ENCODE measurements at places on chromosomes 6 and 20. TPM values are rescaled to one million over a fixed set of nuclear protein-coding genes. Genes with fewer than 3 reads are reported as not detected.
A peak's percentile ranks its signal among the peaks of the same experiment; 100 is the strongest.

GRCh38 chr6:10389739-10390494, 25.0 kb downstream of the TFAP2A start:
- H3K4me3 ChIP-seq = no peak overlapping the region
- H3K36me3 ChIP-seq = no peaks in the 10 kb centered on the region
- DNase-seq = no peak
- H3K27me3 ChIP-seq = peaks cover 51% of the 10 kb centered on the region

GRCh38 chr6:131305037-131305850, 170.0 kb downstream of the AKAP7 start:
- H3K36me3 ChIP-seq = no peaks in the 10 kb centered on the region
- DNase-seq = no peak
- no peak overlapping the region for H3K4me3 ChIP-seq

DNA sequence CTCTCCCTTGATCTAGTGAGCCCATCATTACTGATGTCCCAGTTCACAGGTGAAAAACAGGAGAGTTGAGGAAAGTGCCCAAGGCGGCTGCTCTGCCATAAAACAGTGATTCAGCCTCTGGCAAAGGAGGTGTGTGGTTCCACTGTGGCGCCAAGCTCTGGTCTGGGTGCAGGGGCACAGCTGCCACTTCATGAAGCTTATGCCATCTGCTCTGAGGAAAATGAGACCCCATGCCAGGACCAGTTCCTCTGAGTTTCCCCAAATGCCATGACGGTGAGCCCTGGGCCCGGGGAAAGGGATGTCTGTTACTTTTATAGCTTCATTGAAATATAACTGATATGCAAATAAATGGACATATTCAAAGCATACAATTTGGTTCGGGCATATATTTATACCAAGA, 33.7 kb upstream of the ZBP1 start:
- H3K36me3 ChIP-seq = no peaks in the 10 kb centered on the region
- H3K4me1 ChIP-seq = no peaks in the 10 kb centered on the region
- H3K27ac ChIP-seq = no peak overlapping the region
- H3K4me3 ChIP-seq = no peak overlapping the region

DNA sequence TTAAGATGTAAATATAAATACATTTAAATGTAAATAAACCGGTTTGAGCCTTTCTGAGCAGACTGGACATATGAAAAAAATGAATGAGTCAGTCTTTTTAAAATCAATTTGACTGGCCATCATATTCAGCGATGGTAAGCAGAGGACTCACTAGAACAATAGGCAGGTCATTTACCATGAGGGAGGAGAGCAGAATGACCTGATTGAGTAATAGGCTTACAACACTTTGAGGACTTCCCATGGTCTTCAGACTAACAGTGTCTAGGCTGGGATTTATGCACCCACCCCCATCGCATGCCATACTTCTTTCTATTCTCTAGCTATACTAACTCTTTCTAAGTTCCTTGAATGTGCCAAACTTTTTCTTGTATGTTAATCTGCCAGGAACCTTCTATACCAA, 241.9 kb upstream of the RAB32 start:
- H3K27me3 ChIP-seq = no peaks in the 10 kb centered on the region
- no peak for DNase-seq
- H3K27ac ChIP-seq = no peak overlapping the region
- no peak overlapping the region for H3K4me3 ChIP-seq
- H3K4me1 ChIP-seq = no peaks in the 10 kb centered on the region

DNA sequence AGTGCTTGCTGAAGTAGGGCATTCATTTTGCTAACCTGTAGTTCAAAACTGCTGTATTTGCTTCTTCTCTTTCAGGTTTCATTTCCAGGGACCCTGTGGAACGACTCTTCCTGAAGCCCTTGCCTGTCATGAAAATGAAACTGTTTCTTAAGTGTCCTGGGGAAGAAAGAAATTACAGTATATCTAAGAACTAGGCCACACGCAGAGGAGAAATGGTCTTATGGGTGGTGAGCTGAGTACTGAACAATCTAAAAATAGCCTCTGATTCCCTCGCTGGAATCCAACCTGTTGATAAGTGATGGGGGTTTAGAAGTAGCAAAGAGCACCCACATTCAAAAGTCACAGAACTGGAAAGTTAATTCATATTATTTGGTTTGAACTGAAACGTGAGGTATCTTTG, 3.4 kb upstream of the NOL7 start:
- DNase-seq = peak; percentile 16
- no peak overlapping the region for H3K27ac ChIP-seq
- no peaks in the 10 kb centered on the region for H3K36me3 ChIP-seq
- H3K27me3 ChIP-seq = no peaks in the 10 kb centered on the region
- peaks cover 2% of the 10 kb centered on the region for H3K4me1 ChIP-seq
- H3K4me3 ChIP-seq = no peak overlapping the region

- H3K27me3 ChIP-seq = no peaks in the 10 kb centered on the region
- H3K36me3 ChIP-seq = peaks cover 19% of the 10 kb centered on the region
- DNase-seq = no peak
- no peak overlapping the region for H3K4me3 ChIP-seq
Observed at GRCh38 chr6:36980876-36981619, 4.9 kb downstream of the MTCH1 start.

GRCh38 chr6:131048933-131049515, 14.0 kb downstream of the EPB41L2 start:
- peaks cover 4% of the 10 kb centered on the region for H3K4me1 ChIP-seq
- no peak overlapping the region for H3K4me3 ChIP-seq
- H3K27me3 ChIP-seq = no peaks in the 10 kb centered on the region
- H3K36me3 ChIP-seq = no peaks in the 10 kb centered on the region

GRCh38 chr6:83216806-83217205, 23.6 kb downstream of the RWDD2A start:
- DNase-seq = no peak
- H3K27ac ChIP-seq = no peak overlapping the region
- no peak overlapping the region for H3K4me3 ChIP-seq
- peaks cover 2% of the 10 kb centered on the region for H3K4me1 ChIP-seq
- no peaks in the 10 kb centered on the region for H3K27me3 ChIP-seq

- DNase-seq = peak; percentile 78
- H3K27me3 ChIP-seq = no peaks in the 10 kb centered on the region
- H3K36me3 ChIP-seq = no peaks in the 10 kb centered on the region
- no peaks in the 10 kb centered on the region for H3K4me1 ChIP-seq
- no peak overlapping the region for H3K4me3 ChIP-seq
Observed at GRCh38 chr6:34324738-34325444, 67.6 kb downstream of the NUDT3 start.

GRCh38 chr20:20832715-20833114, 120.3 kb upstream of the RALGAPA2 start:
- no peak for DNase-seq
- H3K36me3 ChIP-seq = no peaks in the 10 kb centered on the region
- no peaks in the 10 kb centered on the region for H3K27me3 ChIP-seq
- no peaks in the 10 kb centered on the region for H3K4me1 ChIP-seq
- no peak overlapping the region for H3K27ac ChIP-seq
- no peak overlapping the region for H3K4me3 ChIP-seq

DNA sequence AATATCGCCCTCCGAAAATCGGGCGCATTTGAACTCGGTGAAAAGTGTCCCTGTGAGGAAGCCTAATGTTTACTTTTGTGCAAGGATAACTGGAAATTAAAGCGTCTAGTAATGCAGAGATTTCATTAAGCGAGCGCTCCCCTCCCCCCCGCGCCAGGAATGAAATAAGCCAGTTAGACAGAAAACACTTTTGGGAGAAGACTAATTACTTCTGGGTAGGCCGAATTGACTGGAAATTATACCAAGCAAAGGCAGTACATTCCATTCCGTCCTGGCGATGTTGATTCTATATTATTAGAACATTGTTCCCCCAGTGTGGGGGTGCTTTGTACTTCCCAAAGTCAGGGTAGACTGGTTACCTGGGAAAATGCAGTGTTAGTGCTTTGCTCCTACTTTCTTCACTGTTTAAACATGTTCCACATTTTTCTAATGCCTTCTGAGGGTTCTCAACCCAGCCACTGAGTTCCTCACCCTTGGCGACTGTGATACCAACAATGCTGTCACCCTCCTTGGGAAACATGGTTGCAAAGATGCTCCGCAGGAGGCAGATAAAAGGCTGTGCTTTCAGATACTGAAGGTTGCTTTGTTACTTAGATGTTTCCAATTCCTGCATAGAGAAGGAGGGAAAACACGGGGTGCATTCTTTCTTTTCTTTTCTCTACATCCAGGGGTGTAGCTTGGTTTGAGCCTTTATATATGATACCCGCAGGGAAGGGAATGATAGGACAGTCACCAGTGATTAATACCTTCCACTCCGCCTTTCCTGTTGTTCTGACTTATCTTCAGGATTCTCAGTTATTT, 2.6 kb downstream of the GJA1 start:
- peak; percentile 76 for DNase-seq
- peak overlapping the region; percentile 94 for H3K4me3 ChIP-seq

GRCh38 chr6:44234101-44235025, 11.0 kb downstream of the SLC29A1 start:
- peak overlapping the region; percentile 18 for H3K27ac ChIP-seq
- no peak overlapping the region for H3K4me3 ChIP-seq
- H3K36me3 ChIP-seq = peaks cover 5% of the 10 kb centered on the region
- peak; percentile 75 for DNase-seq

DNA sequence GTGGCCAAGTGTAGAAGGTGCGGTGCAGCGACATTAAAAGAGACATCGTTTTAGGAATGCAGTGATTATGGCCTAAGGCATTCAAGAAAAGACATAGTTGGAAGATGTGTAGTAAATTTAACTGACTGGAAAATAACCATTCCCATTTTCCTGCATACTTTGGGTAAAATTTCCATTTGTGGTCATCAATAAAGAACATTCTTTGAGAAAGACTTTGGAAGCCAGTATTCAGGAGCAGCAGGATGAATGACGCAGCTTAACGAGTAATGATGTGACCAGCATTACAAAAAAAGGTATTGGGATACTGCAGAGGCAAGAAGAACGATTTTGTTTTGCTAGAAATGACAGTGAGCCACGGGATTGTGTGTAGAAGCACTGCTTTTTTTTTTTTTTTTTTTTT, 7.0 kb upstream of the RWDD1 start:
- H3K4me3 ChIP-seq = no peak overlapping the region
- no peaks in the 10 kb centered on the region for H3K36me3 ChIP-seq
- DNase-seq = peak; percentile 86
- no peaks in the 10 kb centered on the region for H3K4me1 ChIP-seq
- H3K27ac ChIP-seq = no peak overlapping the region
- H3K27me3 ChIP-seq = no peaks in the 10 kb centered on the region

- H3K4me1 ChIP-seq = no peaks in the 10 kb centered on the region
- peak; percentile 24 for DNase-seq
- H3K36me3 ChIP-seq = no peaks in the 10 kb centered on the region
- H3K27ac ChIP-seq = no peak overlapping the region
- no peaks in the 10 kb centered on the region for H3K27me3 ChIP-seq
Observed at GRCh38 chr6:14977747-14978382, 268.0 kb upstream of the JARID2 start.

DNA sequence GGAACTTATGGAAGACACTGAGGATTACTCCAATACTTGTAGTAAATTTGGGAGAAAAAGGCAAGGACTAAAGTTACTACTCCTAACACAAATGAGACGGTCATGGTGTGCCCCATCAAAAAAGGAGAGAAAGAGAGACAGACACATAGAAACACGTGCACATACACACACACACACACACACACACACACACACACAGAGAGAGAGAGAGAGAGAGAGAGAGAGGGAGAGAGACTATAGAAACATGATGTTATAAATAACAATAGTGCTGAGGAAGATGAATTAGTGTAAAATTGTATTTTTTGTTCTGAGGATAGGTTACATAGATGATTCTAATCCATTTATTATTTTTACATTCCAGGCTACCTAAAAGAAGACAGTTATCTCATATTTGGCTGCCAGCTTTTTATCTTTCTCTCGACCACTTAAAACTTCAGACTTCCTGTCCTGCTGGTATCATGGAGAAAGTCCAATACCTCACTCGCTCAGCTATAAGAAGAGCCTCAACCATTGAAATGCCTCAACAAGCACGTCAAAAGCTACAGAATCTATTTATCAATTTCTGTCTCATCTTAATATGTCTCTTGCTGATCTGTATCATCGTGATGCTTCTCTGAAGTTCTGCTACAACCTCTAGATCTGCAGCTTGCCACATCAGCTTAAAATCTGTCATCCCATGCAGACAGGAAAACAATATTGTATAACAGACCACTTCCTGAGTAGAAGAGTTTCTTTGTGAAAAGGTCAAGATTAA, 10.5 kb downstream of the PLN start:
- H3K4me1 ChIP-seq = peaks cover 4% of the 10 kb centered on the region
- H3K27me3 ChIP-seq = no peaks in the 10 kb centered on the region
- no peaks in the 10 kb centered on the region for H3K36me3 ChIP-seq
- no peak for DNase-seq

DNA sequence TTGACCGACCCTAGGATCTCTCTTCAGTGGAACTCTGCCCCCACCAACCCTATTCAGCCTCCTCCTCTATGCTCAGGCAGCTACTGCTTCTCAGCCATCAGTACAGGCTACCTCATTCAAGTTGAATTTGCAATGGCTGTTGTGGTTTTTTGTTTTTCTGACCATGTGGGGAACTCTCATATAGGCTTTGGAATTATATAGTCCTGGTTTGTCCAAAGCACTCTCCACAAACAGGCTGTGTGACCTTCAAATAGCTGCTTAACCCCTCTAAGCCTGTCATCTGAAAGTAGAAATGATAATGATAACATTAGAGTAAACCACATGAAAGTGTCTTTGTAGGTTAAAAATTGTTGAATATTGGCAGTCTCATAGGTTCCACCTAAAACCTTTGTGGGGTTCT, 80.3 kb downstream of the UNC5CL start:
- H3K4me1 ChIP-seq = peaks cover 11% of the 10 kb centered on the region
- H3K27ac ChIP-seq = no peak overlapping the region
- no peak overlapping the region for H3K4me3 ChIP-seq
- no peak for DNase-seq
- H3K27me3 ChIP-seq = no peaks in the 10 kb centered on the region

DNA sequence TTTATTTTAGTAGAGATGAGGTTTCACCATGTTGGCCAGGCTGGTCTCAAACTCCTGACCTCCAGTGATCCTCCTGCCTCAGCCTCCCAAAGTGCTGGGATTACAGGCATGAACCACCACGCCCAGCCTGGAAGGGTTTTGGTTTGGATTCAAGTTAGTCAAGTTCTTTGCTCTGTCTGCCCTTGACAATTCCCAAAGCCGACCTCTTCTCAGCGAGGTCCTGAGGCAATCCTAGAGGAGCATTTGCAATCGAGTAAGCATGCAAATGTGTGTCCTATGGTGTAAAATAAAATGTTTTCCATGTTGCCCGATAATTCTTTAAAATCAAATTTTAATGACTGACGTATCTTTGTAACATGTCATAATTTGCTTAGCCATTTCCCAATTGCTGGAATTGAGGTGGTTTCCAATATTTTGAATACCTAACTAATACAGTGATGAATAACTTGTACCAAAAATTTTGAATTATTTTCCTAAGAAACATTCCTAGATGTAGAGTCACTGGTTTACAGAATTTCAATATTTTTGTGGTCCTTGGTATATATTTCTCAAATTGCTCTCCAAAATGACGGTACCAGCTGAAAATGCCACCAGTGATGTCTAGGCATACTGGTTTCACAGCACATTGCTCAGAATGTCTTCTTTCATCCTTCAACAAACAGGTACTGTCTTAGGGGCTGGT, 38.7 kb downstream of the GTF2H5 start:
- no peaks in the 10 kb centered on the region for H3K27me3 ChIP-seq
- H3K4me1 ChIP-seq = peaks cover 6% of the 10 kb centered on the region
- no peak for DNase-seq
- H3K4me3 ChIP-seq = no peak overlapping the region

TSHZ2 gene
- 2.6 TPM for total RNA-seq

LY6G6D gene
- not detected for total RNA-seq

ZNF831 gene
- not detected for total RNA-seq

GPSM3 gene
- 1.3 TPM for total RNA-seq

NKX2-2 gene
- not detected for total RNA-seq

METTL24 gene
- 2.6 TPM for total RNA-seq

BPIFB2 gene
- total RNA-seq = not detected

CENPQ gene
- 5.3 TPM for total RNA-seq

PHACTR3 gene
- not detected for total RNA-seq

PRSS35 gene
- total RNA-seq = 6.8 TPM

CLPSL1 gene
- not detected for total RNA-seq

HCK gene
- not detected for total RNA-seq
